Stromal cell of bone marrow (primary cell): ENCODE measurements at places on chromosomes 1 and 21.

DNA sequence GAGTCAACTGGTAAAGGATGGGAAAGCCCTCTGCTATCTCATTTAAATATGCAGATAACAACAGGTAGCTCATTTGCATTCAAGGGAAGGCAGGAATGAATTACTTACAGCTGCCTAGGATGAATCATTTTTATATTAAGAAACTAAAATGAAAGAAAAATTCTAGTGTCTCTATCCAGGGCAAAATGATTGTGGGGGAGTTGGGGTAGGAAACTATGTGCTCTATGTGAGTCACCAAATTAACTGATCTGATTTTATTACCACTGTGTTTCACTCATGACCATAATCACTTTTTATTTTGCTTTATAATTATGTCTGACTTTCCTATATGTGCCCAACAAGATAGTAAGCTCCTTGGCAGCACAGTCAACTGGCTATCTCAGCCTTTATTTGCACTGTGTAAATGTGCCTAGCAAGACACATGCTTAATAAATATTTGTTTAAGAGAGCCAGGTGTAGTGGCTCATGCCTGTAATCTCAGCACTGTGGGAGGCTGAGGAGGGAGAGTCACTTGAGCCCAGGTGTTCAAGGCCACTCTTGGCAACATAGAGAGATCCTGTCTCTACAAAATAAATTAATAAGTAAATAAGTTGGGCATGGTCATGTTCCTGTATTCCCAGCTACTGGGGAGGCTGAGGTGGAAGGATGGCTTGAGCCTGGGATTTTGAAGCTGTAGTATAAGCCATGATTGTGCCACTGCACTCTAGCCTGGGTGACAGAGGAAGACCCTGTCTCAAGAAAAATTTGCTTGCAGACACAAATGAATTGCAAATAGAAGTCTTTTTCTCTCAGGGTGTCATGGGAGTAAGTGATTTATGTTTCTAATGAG is 84.1 kb downstream of the SPAG17 start:
- DNase-seq, result peak; percentile 65

GRCh38 chr1:7657287-7658016 is 113.6 kb upstream of the VAMP3 start:
- no peak for DNase-seq

DNA sequence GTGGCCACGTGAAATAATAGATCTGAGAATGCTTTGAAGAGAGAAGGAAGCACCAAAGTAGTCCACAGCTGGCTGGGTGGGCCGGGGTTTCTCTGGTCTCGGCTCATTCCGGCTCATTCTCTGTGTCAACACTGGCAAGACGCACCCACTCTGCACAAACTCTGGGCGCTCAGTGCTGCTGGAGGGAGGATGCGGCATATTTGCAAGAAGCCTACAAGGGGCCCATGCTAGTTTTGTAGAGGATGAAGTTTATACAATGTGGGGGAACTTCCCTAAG is 28.8 kb upstream of the TMPRSS2 start:
- DNase-seq, result no peak

DNA sequence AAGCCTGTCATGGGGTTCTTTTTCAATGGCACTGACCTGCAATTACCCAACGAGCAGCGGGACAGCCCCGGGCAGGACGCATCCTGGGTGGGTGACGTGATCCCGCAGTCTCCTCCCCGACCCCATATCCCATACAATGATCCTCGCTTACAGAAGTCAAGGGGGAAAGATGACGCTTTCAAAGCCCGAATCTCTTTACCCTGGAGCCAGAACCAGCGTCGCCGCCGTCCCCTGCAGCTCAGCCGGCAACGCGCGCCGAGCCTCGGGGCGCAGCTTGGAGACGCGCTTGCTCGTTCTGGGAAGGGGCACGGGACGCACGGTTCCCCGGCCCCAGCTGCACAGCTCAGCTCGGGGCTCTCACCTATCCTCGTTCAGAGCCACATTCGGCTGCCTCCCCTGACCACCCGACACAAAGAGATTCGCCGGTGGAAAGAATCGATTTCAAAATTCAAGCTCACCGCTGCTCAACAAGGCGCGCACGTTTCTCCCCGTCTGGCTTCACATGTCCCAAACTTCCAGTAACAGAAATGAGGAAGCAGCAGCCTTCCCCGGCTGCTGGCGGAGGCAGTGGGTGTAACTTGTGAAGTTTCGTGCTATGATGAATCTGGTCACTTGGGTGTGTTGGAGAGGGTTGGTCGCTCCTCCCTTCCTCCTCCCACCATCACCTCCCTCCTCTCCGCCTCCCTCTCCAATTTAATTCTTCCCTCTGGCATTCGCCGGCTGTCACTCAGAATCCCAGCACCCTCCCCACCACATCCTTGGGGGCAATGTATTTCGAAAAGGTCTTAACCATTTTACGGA is at the start of gene TIAM1:
Gene TIAM1, minus strand, starts transcription at position 582 of the 801 bp plus-strand sequence. CDS start 77,289 bp downstream, outside the sequence.
- DNase-seq, result peak; percentile 76
